ENCODE measurements at places on chromosomes 11 and 22.

DNA sequence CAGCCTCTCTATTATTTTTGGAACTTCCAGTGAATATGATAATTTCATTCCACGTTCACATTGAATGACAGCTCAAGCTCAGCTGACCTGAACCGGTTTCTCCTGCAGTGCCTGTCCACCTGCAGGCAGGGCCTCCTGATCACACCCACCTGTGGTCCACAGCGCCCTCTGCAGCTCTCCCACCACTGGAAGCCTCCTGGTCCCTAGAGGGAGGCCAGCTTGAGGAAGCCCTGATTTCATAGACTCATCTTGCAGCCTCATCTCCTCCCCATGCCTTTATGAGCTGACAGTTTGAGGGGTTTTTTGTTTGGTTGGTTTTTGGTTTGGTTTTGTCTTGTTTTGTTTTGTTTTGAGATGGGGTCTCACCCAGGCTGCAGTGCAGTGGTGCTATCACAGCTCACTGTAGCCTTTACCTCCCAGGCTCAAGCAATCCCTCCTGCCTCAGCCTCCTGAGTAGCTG is 29.9 kb upstream of the MALAT1 start:
- peak; percentile 29 for DNase-seq

- DNase-seq, result no peak
Observed at GRCh38 chr11:12724301-12725054, 50.3 kb downstream of the TEAD1 start.

GRCh38 chr11:59778122-59778521 is 22.9 kb downstream of the STX3 start:
- no peak for DNase-seq

DNA sequence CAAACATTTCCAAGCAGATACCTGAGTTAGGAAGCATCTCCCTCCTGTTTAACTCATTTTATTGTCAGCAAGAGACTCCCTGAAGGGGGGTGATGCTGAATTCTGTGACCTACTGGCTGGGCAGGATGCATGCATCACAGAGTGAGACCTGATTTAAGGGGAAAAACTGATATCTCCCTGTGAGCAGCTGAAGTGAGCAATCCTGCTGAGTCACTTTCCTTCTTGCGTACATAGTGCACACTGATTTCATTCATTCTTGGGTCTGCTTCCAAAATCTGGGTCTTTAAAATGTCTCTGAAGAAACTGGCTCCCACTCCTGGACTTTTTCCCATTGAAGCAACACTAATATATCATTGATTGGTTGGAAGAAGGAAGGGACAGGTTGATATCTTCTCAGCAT is 23.3 kb downstream of the P4HA3 start:
- no peak for DNase-seq

GRCh38 chr22:46053563-46054090 is 76.7 kb upstream of the WNT7B start:
- DNase-seq, result no peak

GRCh38 chr22:38775656-38776055 is 18.3 kb downstream of the DNAL4 start:
- peak; percentile 41 for DNase-seq

DNA sequence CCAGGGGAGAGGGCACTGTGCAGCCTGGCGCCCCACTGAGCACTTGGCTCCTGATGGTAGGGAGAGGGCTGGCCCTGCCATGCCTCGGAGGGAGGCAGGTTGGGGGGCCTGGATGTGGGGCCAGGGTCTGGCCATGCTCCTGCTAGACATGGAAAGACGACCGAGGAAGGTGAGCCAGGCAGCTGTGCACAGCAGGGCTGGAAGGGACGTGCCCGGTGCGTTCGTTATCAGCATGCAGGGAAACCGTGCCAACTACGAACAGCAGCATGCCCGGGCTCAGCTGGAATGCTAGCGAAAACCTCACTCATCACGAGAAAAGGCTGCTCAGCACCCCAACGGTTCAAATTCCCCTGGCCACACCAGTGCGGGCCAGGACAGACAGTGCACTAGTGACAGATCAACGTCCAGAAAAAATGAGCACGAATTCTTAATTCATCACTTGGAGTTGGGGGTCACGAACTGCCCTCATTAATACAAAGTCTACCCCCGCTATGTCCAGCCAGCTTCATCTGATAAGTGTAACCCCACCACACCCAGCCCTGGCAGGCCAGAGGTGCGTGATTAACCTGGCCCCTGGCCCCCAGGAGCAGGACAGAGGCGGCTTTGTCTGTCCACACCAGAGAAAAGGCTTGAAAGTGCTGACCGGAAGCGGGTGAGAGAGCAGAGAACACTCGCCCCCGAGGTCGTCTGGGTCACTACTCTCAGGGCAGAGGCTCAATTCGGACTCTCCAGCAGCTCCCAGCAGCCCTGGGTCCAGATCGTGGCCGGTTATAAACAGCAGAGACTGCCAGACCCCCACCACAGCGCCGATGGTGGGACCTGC is 84.2 kb downstream of the CELSR1 start:
- DNase-seq, result no peak

DNA sequence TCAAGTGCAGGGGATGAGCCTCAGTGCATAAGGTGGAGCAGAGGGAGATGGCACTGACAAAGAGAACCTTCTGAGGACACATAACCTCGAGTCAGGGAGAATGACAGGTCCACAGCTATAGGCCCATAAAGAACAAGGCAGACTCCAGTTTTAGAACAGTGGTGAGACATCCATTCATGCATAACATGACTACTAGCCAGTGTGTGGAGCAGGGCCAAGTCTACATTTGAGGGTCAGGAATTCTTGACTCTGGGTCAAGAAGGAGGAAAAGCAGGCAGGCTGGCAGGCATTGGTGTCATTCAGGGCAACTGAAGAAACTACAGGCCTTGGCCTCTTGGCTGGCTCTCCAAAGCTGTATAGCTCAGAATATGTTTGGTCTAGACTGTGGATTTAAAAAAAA is 54.9 kb downstream of the MTNR1B start:
- no peak for DNase-seq

- DNase-seq, result no peak
Observed at GRCh38 chr11:19800162-19800561, 87.5 kb downstream of the NAV2 start.

GRCh38 chr22:36317658-36318271 is 64.8 kb downstream of the APOL1 start:
- no peak for DNase-seq

DNA sequence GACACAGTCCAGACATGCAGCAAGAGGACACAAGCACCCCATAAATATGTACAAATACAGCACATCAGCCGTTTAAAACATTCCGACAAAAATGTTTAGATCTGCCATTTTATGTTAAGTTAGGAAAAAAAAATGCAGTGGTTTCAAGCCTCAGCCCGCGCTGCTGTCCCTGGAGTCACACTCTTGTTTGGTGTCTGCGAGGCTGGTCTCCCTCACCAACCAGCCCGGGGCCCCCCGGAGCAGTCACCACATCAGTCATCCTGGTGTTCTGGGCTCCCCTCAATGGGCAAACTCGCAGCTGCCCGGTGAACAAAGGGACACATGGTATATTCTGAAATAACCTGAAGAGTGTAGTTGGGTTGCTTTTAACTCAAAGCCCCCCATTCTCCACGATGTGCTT is 1022.2 kb downstream of the BRD1 start:
- DNase-seq, result no peak

- no peak for DNase-seq
Observed at GRCh38 chr22:49196046-49196511, 631.6 kb downstream of the BRD1 start.

DNA sequence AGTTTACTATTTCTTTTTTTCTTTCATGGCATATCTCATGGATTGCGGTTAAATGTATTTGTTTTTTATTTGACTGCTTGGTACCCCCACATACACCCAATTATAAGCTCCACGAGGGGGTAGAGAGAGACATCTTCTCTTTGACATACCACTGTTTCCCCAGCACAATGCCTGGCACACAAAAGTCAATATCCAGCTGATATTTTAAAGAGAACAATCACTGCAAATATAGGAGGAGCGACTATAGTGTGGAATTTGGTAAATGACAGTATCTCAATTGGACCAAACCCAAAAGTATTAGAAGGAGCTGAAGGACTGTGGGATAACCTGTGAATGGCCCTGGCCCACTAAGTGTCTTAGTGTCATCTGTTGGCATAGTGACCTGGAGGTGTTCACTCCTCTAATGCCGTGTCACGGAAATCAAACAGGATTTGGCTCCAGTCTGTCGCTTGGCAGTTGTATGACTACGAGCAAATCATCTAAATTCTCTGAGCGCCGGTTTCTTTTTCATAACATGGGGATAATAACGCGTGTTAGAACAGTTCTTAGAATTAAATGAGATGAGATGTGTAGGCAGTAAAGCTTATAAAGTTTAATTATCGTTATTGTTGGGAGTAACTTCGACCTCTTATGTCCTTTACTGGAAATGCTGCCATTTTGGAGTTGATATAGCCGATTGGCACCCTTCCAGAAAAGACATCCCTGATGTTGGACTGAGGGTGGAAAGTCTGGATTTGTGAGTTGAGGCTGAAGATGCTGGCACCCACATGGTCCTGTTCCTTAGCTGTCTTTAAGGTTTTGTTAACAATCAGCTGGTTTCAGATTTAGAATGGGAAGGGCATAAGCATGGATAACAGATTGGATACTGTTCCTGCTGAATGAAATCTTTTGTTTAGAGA is 144.5 kb downstream of the DBX1 start:
- no peak for DNase-seq

- DNase-seq, result peak; percentile 95
Observed at GRCh38 chr11:61816736-61817455, at the start of gene FADS1. FADS1 (minus strand) TSS chr11:61817003; CDS start chr11:61816929, 74 bp downstream.

DNA sequence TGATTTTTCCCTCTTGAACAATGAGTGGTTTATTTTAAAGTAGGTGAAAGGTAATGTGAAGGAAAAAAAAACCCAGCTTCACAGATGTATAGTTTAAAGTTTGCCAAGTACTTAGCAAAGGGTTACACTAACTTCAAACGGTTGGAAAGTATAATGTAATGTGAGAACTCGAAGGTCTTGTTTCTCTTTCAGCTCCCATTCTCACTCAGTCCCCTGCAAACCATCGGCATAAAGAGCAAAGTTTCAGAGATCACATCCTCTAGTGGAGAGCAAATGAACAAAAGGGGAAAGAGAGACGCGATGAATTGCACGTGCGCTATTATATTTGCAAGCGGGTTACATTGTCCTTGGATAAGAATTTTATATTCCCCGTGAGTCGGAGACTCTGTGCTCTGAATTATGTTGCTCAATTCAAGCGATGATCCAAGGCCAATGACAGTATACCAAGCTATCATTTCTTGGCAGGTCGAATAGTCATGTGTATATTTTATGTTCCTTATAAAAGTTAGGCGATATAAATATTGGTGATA is 37.6 kb upstream of the BIRC3 start:
- no peak for DNase-seq

- DNase-seq, result no peak
Observed at GRCh38 chr11:61054927-61055562, 47.2 kb upstream of the CD5 start.

DNA sequence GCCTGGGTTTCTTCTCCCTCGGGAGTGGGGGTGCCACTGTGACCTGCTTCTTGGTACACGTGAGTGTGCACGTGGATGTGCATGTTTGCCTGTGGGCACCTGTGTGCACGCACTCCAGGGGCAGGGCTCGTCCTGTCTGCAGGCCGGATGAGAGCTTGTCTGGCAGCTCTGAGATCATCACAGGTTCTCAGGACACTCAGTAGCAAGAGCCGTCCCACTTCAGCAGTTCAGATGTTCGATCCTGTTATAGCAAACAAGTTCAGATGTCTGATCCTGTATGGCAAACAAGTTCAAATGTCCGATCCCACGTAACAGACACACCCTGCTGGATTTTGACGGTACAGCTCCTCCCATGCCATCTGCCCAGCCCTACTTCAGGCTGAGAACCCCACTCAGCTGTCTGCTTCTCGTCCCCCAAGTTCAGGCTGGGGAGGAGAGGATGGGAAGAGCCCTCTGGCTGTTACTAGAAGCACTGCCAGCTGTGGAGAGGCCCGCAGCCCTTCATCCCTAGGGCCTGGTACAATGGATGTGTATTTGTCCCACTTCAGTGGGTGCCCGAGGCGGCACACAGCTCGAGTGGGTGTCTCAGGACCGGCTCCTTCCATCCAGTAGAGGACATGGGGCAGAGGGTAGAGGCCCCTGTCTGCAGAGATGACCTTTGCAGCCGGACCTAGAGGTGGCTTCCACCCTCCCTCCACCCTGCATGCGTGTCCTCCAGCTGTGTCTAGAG is 1126.9 kb downstream of the BRD1 start:
- DNase-seq, result no peak

DNA sequence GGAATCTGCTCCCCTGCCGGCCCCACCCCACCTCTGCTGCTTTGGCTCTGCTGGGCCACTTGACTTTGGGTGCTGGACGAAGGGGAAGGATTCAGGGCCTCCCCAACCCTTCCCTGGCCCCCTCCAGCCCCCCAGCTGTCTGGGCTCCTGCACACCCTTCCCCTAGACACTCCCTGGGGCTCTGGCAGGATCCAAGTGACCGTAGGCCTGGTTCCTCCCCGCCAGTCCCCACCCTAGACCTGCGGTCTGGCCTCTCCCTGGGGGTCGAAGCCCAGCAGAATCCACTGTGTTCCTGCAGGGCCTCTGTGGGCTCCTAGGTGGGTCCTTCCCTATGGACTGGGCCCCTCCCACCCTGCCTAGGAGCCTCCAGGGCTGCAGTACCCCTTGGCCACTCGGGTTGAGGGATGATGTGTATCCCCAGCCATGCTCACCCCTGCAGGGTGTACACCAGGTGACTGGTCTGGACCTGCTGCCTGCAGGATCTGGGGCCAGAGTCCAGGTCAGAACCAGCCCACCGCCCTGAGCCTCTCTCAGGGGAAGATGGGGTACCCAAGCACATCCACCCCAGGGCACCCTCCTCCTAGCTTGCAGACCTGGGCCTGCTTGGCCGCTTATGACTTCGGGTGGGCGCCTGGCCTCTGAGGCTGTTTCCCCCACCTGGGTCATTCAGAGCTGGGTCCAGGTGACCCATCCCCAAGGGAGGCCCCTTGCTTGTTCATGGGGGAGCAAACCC is 5.6 kb downstream of the PIM3 start:
- no peak for DNase-seq

GRCh38 chr11:123460012-123460700 is 30.1 kb downstream of the GRAMD1B start:
- DNase-seq, result no peak

DNA sequence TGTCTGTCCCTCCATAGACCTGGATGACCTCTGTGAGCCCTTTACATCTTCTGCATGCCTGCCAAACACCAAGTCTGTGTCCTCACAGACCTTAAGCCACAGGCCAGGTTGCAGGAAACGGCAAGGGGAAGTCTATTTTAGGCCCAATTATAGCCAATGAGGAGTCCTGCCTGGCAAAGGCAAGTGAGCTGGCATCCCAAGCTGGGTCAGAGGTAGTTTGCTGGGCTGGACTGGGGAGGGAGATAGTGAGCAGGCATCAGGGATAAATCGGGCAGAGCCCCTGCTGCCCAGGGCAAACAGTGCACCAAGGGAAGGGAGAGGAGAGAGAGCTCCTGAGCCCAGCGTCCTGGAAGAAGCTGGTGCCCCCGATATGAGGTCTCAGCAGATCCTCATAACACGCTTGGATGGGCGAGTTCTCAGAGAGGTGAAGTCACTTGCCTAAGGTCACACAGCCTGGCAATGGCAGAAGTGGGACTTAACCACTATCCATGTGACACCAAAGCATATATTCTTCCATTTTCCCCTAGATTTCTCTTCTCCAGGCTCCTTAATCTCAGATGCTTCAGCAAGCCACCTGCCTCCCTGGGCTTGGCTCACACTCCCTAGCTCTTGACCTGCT is 3.7 kb upstream of the RELT start:
- peak; percentile 33 for DNase-seq
